ENCODE measurements at places on chromosomes 13 and 19. TPM values are rescaled to one million over a fixed set of nuclear protein-coding genes. Genes with fewer than 3 reads are reported as not detected.

AKT2 gene
- total RNA-seq: 193 TPM

ZSCAN5B gene
- total RNA-seq: not detected

DACT3 gene
- total RNA-seq: not detected

DPF1 gene
- total RNA-seq: not detected

CGB3 gene
- not detected for total RNA-seq

HIPK4 gene
- total RNA-seq: not detected

C19orf67 gene
- total RNA-seq: not detected

ATP4A gene
- not detected for total RNA-seq

THSD8 gene
- total RNA-seq: 2.8 TPM

LYPD3 gene
- total RNA-seq: 12.7 TPM

B3GLCT gene
- total RNA-seq: 3.4 TPM

LSR gene
- 28.1 TPM for total RNA-seq

KIR2DL1 gene
- not detected for total RNA-seq

CEACAM7 gene
- not detected for total RNA-seq

GDF15 gene
- not detected for total RNA-seq

ZNF543 gene
- total RNA-seq: 4.5 TPM

TMPRSS9 gene
- total RNA-seq: 0.17 TPM

POLR1G gene
- total RNA-seq: 2.1 TPM

CEACAM5 gene
- not detected for total RNA-seq

YIF1B gene
- 22.9 TPM for total RNA-seq

SCN1B gene
- total RNA-seq: 2.0 TPM

PINLYP gene
- not detected for total RNA-seq

MAB21L1 gene
- not detected for total RNA-seq

OSCAR gene
- total RNA-seq: not detected

IL12RB1 gene
- total RNA-seq: 60.4 TPM

URAD gene
- total RNA-seq: not detected

ZNF8 gene
- 6.7 TPM for total RNA-seq

TEAD2 gene
- not detected for total RNA-seq

LRRC4B gene
- not detected for total RNA-seq

RNASEH2B gene
- 96.0 TPM for total RNA-seq

DIRAS1 gene
- not detected for total RNA-seq

CEACAM20 gene
- total RNA-seq: not detected

SULT2B1 gene
- not detected for total RNA-seq

KLHL1 gene
- total RNA-seq: not detected

ZNF570 gene
- 10.6 TPM for total RNA-seq

GJB6 gene
- 3.9 TPM for total RNA-seq

SHANK1 gene
- not detected for total RNA-seq

TMC4 gene
- total RNA-seq: 1.1 TPM

SIGLECL1 gene
- total RNA-seq: not detected

PRODH2 gene
- not detected for total RNA-seq

GNG7 gene
- total RNA-seq: 1.4 TPM

APOC4 gene
- total RNA-seq: not detected

SSC5D gene
- total RNA-seq: 0.27 TPM

SEMA6B gene
- total RNA-seq: not detected

RNF17 gene
- not detected for total RNA-seq

TRPM4 gene
- total RNA-seq: not detected

ZNF580 gene
- 30.8 TPM for total RNA-seq

TBXA2R gene
- total RNA-seq: 1.7 TPM

SYNE4 gene
- 1.5 TPM for total RNA-seq

RASGRP4 gene
- total RNA-seq: 10.9 TPM

LGALS14 gene
- not detected for total RNA-seq
